Kasumi-1 (cell line): ENCODE measurements at places on chromosomes 12 and 14.

- peak; percentile 42 for DNase-seq
Measured at GRCh38 chr14:22433069-22433468, 156.0 kb downstream of the DAD1 start.

DNA sequence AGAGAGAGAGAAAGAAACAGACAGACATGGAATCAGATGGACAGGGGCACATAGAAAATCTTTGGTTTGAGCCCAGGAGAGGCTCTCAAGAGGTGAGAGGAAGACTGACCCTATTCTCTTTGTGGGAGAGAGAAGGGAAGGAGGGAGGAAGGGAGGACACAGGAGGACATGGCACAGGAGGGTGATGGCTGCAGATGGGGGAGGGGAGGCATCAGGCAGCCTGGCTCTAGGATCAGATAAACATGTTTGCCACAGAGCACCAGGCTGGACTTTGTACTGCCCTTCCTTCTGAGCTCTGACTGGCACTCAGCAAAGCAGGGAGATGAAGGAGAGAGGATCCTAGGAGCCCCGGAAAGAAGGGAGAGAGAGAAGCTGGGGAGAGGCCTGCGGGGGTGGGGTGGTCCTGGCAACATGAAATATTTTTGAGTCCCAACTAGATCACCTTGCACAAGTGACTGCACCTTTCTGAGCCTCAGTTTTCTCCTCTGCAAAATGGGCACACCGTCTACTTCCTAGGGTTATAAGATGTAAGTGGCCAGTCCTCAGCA lies 6.1 kb downstream of the HNF1A start:
- DNase-seq, result no peak

DNA sequence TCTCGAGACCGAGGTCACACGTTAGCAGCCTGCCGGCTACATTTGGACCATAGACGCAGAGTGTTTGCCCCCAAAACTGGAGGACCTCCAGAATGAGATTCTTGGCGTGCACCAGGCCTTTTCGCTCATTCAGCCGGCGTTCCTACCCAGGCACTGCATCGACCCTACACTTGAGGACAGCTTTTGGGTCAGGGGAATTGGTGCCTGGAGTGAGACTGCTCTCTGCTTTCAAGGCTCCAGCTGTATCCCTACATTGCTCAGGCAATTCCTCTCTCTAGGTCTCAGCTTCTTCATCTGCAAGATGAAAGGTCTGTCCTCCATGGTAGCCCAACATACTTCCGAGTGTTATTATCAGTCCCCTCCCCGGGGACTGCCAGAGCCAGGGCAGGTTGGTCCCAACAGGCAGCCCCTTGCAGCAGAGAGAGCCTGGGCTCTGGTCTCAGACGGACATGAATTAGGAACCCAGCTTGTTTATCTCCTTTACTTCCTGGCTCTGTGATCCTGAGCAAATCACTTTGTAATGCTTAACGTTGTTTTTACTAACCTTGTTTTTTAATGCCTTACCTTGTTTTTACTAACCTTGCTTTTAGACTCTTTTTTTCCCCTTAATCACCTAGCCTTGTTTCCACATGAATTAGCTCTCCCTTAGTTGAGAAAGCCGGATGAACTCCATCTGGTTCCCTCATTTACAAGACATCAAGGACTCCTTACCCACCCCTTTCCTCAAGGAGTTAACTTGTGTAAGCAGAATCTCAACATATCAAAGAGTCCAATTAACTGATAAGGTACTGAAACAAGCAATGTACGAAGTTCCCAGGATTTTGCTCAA lies 892 bp downstream of the TCHP start:
- no peak for DNase-seq

DNA sequence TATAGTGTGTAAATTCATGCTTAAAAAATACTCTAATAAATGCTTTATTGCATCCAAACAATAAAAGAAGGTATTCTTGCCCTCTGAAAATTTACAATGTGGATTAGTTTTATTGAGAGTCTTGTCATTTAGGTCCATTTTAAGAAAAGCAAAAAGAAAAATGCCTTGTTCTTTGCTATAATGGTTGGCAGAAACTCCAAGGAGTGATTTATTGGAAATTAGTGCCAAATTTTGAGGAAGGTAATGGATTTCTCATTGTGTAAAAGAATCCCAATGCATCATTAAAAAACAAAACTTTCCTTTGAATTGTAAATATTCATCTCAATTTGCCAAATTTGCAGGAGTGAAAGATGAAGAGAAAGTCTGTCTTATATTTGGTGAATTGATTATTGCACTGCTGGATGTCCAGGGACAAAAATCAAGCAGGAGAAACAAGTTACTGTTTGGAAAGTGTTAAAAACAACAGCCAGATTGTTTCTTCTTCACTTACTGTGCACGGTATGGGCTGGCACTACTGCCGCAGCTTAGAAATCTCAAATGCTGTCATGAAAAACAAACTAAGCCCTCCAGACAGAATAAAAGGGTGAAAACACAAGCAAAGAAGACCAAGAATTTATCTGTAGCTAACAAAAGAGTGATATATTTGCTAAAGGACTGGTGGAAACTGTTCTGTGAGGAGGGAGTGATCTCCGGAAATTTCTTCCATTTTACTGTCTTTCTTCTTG lies 511.7 kb downstream of the TMTC2 start:
- no peak for DNase-seq

GRCh38 chr12:125263385-125263784 lies 198.2 kb downstream of the AACS start:
- no peak for DNase-seq

DNA sequence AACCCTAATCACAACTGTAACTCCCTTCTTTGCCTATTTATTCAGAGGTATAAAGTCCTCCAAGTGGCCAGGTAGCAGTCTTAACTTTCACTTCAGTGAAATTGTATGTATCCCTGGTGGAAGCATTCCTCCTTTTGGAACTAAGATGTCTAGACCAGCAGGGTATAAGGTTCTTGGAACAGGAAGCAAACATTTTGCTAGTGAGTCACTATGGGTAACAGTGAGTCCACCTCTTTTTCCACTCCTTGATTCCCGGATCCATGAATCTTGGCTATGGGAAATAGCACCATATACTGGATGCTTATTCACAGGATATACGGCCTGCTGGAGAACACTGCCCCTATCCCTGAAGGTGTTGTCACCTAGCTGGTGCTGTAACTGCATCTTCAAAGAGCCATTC lies 80.2 kb downstream of the KCNA5 start:
- no peak for DNase-seq

DNA sequence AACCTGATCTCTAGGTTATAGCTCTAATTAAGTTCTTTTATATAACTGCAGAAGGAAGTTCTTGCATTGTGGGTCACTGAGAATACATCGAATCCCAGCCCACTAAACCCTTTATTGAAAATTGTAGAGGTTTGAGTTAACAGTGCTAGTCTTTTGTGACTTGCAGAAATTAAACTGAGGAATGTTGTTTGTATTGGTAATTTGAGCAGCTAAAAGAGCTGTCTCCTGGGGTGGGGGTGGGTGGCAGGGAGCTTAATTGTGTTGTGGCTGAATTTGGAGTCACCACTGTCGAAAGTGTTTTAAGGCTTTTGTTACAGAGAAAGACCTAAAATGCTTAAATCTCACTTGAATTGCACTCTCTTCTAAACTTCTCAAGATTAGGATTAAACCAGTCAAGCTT lies 3.2 kb upstream of the COX8C start:
- no peak for DNase-seq

DNA sequence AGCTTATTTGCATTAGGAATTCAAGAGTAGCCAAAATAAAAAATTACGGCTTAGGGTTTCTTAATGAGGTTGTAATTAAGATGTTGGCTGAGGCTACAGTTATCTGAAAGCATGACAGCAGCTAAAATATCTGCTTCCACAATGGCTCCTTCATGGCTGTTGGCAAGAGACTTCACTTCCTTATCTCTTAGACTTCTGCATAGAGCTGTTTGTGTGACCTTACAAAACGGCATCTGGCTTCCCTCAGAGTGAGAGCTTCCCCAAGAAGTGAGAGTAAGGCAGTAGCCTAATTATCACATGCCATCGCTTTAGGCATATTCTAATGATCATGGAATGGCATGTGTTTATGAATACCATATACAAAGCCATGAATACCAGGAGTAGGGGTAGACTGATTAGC lies 57.6 kb downstream of the CCDC59 start:
- DNase-seq, result no peak

GRCh38 chr14:91307652-91308051 lies 63.1 kb upstream of the GPR68 start:
- DNase-seq, result no peak

- DNase-seq, result no peak
Measured at GRCh38 chr12:8785499-8785898, 36.9 kb upstream of the A2ML1 start.

DNA sequence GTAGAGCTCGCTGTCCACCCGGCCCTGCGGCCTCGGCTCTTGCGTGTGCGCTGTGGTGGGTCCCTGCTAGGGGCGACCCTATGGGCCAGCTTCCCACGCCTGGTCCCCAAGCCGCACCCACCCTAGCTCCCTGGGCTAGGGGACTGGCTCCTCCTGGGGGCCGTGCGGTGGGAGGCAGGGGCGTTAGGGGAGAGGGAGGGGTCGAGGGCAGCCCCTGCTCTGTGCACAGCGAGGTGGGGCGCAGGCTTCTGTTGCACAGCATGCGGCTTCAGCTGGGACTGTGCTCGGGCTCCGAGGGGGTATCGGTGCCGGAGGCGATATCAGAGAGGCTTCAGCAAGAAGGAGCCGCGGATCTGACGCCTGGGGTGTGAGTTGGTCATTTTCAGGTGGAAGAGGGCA lies 86.1 kb downstream of the ALG10 start:
- no peak for DNase-seq

DNA sequence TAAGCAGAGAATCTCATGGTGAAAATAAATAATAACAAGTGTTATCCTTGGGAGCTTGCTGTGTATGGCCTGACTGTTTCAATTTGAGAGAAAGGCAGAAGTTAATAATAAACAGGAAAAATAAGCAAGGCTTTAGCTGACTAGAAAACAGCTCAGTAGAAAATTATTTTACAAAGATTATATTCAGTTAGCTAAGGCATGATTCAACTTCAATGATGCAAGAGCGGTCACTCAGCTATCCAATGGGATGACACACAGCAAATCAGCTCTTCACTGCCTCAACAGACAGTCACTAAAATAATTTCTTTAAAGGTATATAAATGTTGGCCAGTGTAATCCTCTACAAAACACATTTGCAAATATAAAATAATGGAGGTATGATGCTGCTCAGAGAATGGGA lies 18.6 kb downstream of the GSTZ1 start:
- DNase-seq, result no peak

GRCh38 chr12:13250416-13250815 lies 53.9 kb downstream of the EMP1 start:
- no peak for DNase-seq

DNA sequence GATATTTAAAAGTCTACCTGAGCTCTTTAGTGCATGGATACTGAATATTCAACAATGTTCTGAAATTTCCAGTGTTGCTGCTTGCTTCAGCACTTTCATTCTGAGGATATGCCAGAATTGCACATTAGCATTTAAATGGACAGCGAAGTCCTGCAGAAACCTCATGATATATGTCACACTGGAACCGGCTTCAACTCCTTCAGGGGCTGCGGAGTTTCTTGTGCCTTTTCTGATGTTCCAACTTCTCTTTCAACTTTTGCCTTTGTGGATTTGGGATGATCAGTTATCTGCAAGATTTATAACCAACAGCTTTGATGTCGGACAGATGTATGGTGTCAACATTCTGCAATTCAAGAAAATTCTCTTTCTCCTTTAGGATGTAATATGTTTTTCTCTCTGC lies 142.5 kb upstream of the LMNTD1 start:
- DNase-seq, result no peak

DNA sequence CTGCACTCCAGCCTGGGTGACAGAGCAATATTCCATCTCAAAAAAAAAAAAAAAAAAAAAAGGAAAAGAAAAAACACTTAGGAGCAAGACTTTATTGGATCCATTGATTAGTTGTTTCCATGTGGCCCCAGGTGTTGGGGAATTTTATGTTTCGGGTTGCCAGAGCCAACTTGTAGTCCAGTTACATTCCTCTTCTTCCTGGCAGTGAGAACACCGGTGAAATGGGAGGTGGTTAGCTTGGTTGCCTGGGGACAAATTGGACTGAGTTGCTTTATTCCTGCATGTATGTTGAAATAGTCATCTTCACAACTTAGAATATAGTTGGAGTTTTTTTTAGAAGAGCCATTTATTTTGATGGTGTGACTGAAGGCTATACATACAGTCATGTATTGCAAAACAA lies 12.6 kb downstream of the RCOR1 start:
- no peak for DNase-seq

- DNase-seq, result no peak
Measured at GRCh38 chr12:16277585-16277984, at the start of gene SLC15A5. TSS of gene SLC15A5 (minus strand) at chr12:16277685. CDS start at chr12:16277685, 0 bp downstream.

- DNase-seq, result no peak
Measured at GRCh38 chr12:132619386-132620112, 973 bp downstream of the P2RX2 start.

GRCh38 chr12:2265461-2266167 lies 212.8 kb downstream of the CACNA1C start:
- DNase-seq, result no peak

GRCh38 chr12:100229036-100229635 lies 28.5 kb downstream of the ACTR6 start:
- peak; percentile 69 for DNase-seq

DNA sequence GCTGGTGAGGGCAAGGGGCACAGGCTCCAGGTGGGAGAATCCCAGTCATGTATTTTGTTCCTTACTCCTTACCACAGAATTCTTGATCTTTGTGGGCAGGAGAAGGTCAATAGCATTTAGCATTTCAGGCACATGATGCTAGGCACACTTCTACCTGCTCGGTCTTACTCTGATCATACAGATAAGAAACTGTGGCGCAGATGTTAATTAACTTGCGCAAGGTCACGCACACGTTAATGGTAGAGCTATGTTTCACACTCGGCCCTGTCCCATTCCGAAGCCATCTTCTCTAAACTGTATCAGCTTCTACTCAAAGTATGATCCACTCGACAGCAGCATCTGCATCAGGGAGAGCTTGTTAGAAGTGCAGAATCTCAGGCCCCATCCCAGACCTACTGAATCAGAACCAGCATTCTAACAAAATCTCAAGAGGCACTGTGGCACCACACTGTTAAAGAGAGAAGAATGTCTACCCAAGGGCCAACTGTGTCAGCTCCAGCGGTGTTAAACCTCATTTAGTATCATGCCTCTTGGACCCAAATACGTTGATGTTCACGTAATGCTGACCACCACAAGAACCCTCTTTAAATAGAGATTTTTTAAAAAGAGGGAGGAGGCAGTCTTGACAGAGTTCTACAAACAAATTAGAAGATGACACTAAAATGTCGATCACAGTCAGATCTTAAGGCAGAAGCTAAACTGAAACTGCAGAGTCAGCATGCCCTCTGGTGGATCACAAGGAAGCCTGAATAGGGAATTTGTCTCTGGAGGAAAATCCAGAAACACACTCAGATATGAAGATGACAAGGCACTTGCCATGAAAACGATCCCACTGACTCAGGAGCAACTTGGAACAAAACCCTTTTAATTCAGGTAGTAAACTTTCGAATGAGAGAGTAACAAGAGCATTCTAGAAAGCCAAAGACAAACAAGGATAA lies 7.3 kb downstream of the STXBP6 start:
- peak; percentile 86 for DNase-seq
